ENCODE measurements at places on chromosomes 5 and 9. TPM values are rescaled to one million over a fixed set of nuclear protein-coding genes. Genes with fewer than 3 reads are reported as not detected.

C9orf50 gene
- polyA plus RNA-seq: 0.30 TPM

ENTPD2 gene
- 4.7 TPM for polyA plus RNA-seq

GRCh38 chr5:123518111-123518510 lies 6.1 kb downstream of the CSNK1G3 start:
- DNase-seq: no peak

- no peak for DNase-seq
Observed at GRCh38 chr5:62144401-62145022, 161.5 kb upstream of the KIF2A start.

Measured in left kidney (tissue), 8 donors.